Adrenal gland (tissue), 19 donors: ENCODE measurements at places on chromosomes 5 and 9. TPM values are rescaled to one million over a fixed set of nuclear protein-coding genes. Genes with fewer than 3 reads are reported as not detected.

The WDR31 gene
- total RNA-seq, result 8.0 TPM

The LURAP1L gene
- total RNA-seq, result 13.2 TPM

The PDE6A gene
- total RNA-seq, result 1.6 TPM

DNA sequence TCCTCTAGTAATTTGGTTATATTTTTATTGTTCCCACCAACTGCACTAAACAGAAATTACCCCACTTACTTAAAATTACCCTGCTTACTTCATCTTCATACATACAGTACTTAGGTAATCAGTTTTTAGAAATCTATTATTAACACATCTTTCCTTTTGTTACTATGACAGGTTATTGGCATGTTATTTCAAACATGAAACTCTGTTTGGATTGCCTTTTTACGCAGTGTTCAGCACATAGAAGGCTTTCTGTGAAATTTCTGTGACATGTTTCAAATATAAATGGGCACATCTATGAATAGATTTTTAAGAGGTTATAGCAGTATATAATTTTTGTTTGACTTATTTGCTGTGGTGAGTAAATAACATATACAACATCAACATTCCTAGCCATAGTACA lies 22.5 kb downstream of the SRFBP1 start:
- no peaks in the 10 kb centered on the region for H3K36me3 ChIP-seq
- DNase-seq, result no peak
- H3K27me3 ChIP-seq, result no peaks in the 10 kb centered on the region
- H3K4me3 ChIP-seq, result no peak overlapping the region
- peaks cover 11% of the 10 kb centered on the region for H3K4me1 ChIP-seq

GRCh38 chr5:109865637-109866036 lies 175.9 kb downstream of the MAN2A1 start:
- no peaks in the 10 kb centered on the region for H3K36me3 ChIP-seq
- H3K4me3 ChIP-seq, result no peak overlapping the region
- H3K27ac ChIP-seq, result peak overlapping the region; percentile 69
- H3K4me1 ChIP-seq, result peaks cover 10% of the 10 kb centered on the region
- H3K27me3 ChIP-seq, result no peaks in the 10 kb centered on the region

GRCh38 chr5:111119856-111120255 lies 27.7 kb downstream of the WDR36 start:
- peaks cover 53% of the 10 kb centered on the region for H3K36me3 ChIP-seq
- DNase-seq, result no peak
- no peaks in the 10 kb centered on the region for H3K27me3 ChIP-seq

- no peaks in the 10 kb centered on the region for H3K27me3 ChIP-seq
- no peak for DNase-seq
- no peaks in the 10 kb centered on the region for H3K36me3 ChIP-seq
- H3K4me3 ChIP-seq, result no peak overlapping the region
- H3K27ac ChIP-seq, result peak overlapping the region; percentile 72
- H3K4me1 ChIP-seq, result no peaks in the 10 kb centered on the region
Measured at GRCh38 chr5:149150457-149150856, 9.2 kb downstream of the ABLIM3 start.

DNA sequence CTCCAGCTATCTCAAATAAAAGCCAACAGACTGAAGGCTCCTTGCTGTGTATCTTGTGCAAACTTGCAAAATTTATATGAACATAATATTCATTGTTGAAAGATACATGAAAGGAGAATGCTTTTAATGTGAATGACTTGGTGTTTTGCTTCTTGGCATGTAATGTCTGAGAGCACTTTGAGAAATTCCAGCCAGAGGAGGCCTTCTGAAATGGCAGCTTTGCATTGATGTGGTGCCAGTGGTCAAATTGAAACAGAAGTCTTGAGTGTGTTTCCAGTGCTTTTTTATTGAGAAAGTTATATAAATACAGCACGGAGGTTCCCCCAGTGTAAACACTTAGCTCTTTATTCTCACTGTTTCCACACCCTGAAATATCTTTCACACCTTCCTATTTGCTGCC lies 182.1 kb downstream of the ADCY2 start:
- no peaks in the 10 kb centered on the region for H3K36me3 ChIP-seq
- H3K4me3 ChIP-seq, result no peak overlapping the region
- no peaks in the 10 kb centered on the region for H3K4me1 ChIP-seq
- H3K27me3 ChIP-seq, result no peaks in the 10 kb centered on the region

- H3K27me3 ChIP-seq, result no peaks in the 10 kb centered on the region
- no peaks in the 10 kb centered on the region for H3K36me3 ChIP-seq
- DNase-seq, result no peak
- no peaks in the 10 kb centered on the region for H3K4me1 ChIP-seq
Measured at GRCh38 chr5:109750463-109750862, 60.7 kb downstream of the MAN2A1 start.

GRCh38 chr5:148401604-148402003 lies 17.8 kb downstream of the FBXO38 start:
- H3K27ac ChIP-seq, result no peak overlapping the region
- no peak overlapping the region for H3K4me3 ChIP-seq
- DNase-seq, result no peak

DNA sequence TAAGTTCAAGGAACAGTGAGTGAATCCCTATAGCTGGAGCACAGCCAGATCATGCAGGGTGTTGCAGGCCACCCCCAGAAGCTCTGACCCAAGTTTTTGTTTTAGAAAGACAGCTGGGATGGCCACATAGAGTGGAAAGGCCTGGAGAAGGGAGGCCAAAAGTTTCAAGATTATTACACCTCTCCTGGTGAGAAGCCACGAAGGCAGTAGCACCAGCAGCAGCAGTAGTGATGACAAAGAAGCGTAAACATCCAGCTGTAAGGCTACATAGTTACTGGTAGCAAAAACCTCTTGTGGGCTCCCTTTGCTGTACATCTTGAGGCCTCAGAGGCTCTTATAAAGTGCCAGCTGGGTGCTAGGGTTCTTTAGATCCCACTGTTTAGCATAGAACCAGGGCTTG lies 11.8 kb downstream of the ADAMTSL1 start:
- H3K27ac ChIP-seq, result no peak overlapping the region
- H3K4me3 ChIP-seq, result no peak overlapping the region
- no peaks in the 10 kb centered on the region for H3K36me3 ChIP-seq
- H3K4me1 ChIP-seq, result no peaks in the 10 kb centered on the region
- no peaks in the 10 kb centered on the region for H3K27me3 ChIP-seq
- no peak for DNase-seq

DNA sequence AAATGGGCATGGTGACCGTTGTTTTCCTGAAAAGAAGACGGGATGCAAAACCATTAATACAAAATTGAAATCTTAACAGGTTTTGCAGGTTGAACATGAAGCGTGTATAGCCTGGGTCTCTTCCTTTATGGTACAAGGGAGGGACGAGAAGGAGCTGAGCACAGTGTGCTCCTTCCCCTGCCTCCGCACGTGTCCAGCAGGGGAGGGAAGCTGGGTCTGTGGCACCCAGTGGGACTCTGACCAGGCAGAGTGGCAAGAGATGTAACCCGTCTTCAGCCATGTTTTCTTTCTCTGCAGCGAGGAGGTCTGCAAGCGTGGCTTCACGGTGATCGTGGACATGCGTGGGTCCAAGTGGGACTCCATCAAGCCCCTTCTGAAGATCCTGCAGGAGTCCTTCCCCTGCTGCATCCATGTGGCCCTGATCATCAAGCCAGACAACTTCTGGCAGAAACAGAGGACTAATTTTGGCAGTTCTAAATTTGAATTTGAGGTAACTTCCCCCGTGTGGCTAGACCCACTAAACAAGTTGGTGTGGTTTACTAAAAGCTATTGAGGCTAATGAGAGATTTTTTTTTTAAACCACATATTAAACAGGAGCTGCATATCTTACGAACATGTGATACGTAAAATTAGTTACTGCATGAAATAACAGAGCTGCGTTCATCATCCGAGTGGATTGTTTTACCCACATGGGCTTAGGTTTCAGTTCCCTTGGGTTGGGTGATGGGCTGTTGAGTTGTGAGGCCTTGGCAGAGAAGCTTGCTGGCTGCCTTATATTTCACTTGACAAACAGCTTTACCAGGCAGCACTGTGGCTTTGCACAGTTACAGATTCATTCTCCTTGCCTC lies 143.7 kb downstream of the TRIO start:
- H3K36me3 ChIP-seq, result no peaks in the 10 kb centered on the region
- no peak overlapping the region for H3K4me3 ChIP-seq
- H3K27me3 ChIP-seq, result no peaks in the 10 kb centered on the region
- H3K4me1 ChIP-seq, result no peaks in the 10 kb centered on the region

DNA sequence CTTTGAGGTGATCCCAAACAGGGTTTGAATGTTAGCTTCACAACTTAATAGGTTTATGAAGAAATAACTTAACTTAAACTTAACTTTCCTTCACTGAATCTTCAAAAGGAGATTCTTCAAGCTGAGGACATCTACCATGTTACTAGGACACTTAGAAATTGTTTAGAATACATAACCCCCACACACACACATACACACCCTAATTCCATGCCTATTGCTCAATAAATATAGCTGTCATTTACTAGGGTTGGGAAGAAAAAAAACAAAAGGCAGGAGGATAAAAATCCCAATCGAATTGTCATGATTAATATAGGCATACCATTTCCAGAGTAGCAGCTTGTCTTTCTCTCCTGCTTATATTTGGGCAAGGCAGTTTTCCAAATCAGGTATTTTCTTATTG lies 68.3 kb downstream of the ALDH1A1 start:
- H3K4me3 ChIP-seq, result no peak overlapping the region
- DNase-seq, result no peak
- H3K36me3 ChIP-seq, result no peaks in the 10 kb centered on the region
- no peaks in the 10 kb centered on the region for H3K4me1 ChIP-seq
- H3K27ac ChIP-seq, result no peak overlapping the region

- no peaks in the 10 kb centered on the region for H3K27me3 ChIP-seq
- H3K4me3 ChIP-seq, result no peak overlapping the region
- H3K27ac ChIP-seq, result peak overlapping the region; percentile 32
Measured at GRCh38 chr5:147208134-147208533, 26.7 kb upstream of the STK32A start.
